ENCODE measurements at places on chromosomes 2 and 18.

- no peak for DNase-seq
Observed at GRCh38 chr2:240530181-240530580, 27.6 kb downstream of the ANKMY1 start.

DNA sequence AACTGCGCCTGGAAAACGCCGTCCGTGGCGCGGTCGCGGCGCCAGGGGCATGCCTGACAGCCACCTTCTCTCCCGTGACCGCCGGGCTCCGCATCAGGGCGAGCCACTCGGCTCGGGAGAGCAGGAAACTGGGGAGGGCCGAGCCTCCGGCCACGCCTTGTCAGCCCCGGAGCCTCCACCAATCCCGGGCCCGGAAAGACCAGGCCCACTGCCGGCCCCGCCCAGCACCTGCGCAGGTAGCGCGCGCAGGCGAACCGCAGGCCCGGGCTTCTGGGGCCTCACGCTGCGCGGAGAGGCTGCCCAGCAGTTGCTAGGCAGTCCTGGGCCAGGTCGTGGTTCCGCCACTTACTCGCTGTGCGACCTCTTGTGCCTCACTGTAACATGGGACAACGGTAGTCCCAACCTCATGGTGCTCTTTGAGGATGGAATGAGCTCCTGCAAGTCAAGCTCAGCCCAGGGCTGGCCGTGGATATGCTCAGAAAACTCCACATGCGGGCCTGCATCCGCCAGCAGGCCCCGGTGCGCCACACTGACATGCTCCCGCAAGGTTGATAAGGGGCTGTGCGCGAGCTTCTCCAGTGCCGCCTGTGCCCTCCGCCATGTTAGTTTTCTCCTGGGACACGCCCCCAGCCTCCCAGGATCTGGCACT is 97.1 kb downstream of the INHBB start:
- DNase-seq, result no peak

- DNase-seq, result no peak
Observed at GRCh38 chr18:21865043-21865442, 124.5 kb downstream of the MIB1 start.

- peak; percentile 25 for DNase-seq
Observed at GRCh38 chr2:149597668-149598326, 10.2 kb upstream of the MMADHC start.

GRCh38 chr2:222797871-222798270 is 63.0 kb upstream of the ACSL3 start:
- no peak for DNase-seq

DNA sequence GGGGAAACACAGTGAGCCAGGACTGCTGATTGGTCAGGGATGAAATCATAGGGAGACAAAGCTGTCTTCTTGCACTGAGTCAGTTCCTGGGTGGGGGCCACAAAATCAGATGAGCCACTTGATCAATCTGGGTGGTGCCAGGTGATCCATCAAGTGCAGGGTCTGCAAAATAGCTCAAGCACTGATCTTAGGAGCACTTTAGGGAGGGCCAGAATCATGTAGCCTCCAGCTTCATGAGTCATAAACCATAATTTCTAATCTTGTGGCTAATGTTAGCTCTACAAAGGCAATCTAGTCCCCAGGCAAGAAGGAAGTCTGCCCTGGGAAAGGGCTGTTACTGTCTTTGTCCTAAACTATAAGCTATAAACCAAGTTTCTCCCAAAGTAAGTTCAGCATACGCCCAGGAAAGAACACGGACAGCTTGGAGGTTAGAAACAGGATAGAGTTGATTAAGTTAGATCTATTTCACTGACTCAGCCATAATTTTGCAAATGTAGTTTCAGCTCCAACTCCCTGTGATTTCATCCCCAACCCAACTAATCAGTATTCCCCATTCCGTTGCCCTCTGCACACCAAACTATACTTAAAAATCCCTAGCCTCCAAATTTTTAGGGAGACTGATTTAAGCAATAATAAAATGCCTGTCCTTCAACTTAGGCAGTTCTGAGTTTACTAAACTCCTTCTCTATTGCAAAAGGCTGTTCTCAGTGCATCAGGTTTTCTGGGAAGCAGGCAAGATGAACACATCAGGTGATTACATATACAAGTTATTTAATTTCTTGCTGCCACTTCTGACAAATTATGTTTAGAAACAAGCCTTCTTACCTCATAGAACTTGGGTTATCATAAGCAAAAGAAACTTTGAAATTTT is 226.9 kb upstream of the SPOPL start:
- no peak for DNase-seq

DNA sequence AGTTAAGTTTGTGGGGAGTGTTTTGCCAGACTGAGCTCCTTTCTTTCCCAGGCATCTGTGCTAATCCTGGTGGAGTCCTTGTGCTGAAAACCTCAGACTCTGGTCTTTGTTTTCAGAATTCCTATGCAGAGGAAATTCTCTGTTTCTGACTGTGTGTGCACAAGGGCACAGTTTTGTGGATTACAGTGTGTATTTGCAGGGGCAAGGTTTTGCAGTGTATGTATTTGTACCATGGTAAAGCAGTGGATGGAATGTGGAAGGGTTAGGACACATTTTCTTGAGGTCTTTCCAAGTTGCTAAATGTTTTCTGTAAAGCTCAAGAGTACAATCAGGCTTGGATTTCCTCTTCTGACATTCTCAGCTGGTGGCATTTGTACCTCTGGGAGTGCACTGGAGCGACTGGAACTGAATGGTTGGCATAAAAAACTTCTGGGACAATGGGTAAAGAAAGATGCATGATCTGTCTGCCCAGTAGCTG is 139.5 kb upstream of the RND3 start:
- no peak for DNase-seq

DNA sequence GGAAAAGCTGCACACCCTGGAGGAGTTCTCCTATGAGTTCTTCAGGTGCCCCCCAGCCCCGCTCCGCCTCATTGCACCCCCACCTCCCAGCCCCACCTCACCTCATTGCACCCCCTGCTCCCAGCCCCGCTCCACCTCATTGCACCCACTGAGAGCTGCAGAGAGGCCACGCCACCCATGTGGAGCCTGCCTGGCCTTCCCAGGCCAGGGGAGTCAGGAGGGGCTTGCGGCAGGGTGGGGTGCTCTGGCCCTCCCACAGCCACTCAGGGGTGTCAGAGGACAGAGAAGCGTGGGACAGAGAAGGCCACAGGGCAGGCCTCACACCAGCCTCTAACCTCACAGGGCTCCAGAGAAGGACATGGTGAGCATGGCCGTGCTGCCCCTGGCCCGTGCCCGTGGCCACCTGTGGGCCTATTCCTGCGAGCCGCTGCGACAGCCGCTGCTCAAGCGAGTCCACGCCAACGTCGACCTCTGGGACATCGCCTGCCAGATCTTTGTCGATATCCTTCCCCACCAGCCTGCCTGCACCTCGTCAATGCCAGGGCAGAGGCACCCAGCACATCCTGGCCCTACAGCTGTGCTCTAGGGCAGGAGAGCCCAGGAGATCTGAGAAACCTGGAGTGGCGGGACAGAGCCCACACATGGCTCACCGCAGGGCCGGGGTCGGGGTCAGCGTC is 15.0 kb upstream of the GPR17 start:
- no peak for DNase-seq

DNA sequence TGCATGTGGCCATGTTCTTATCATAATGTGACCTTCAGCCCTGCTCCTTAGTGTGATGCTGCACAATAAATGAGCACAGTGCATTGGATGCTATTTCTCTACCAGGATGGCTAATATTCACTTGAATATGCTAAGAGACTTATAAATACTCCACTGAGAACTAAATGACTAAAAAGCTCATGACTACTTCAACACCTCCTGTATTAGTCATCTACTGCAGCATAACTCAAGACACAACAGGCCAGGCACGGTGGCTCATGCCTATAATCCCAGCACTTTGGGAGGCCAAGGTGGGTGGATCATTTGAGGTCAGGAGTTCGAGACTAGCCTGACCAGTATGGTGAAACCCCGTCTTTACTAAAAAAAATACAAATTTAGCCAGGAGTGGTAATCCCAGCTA is 213.4 kb downstream of the RND3 start:
- DNase-seq, result no peak

DNA sequence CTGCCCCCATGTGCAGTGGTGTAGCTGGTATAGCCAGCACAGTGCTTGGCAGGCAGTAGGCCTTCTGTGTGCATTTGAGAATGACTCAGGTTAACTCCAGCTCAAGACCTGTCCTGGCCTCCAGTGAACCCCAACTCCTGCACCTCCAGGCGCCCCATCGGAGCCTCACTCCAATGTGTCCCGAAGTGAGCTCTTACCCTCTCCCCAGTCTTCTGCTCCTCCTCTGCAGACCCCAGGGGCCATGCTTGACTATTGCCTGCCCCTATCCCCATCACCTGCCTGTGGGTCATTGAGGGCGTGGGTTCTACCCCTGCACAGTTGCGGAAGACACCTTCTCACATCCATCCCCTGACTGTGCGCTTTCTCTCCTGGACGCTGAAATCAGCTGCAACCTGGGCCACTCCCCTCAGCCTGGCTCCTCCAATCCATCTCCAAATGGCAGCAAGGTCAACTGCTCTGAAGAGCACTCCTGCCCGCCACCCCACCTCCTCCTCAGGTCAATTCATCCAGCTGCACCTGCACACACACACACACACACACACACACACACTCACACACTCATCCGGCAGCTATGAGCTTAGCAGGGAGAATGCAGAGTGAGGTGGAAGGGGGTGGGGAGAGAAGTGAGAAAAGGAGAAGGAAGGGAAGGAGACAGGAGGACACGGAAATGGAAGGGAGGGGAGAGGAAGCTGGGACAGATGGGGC is 130.3 kb upstream of the GLI2 start:
- peak; percentile 30 for DNase-seq

- no peak for DNase-seq
Observed at GRCh38 chr18:23397907-23398306, 55.2 kb upstream of the RIOK3 start.

- DNase-seq, result no peak
Observed at GRCh38 chr2:121478996-121479745, 51.5 kb upstream of the RNU4ATAC start.

GRCh38 chr2:32750880-32751279 is 123.0 kb downstream of the TTC27 start:
- no peak for DNase-seq

DNA sequence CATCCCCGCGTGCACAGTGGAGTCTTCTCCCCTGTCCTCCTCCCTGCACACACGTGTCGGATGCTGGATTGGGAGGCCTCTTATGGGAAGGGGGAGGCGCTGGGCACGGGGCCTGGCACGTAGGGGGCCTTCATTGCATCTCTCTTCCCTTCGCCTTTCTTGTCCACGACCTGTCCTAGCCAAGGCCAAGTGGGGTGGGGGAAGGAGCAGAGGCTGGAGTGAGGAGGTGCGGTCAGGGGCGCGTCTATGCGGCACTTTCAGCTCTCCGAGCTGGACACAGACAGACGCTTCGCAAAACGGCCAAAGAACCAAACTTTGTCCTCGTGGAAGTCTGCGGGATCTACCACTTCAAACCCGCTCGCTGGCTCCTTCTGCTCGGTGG is 13.4 kb downstream of the ALPG start:
- no peak for DNase-seq

GRCh38 chr2:202870431-202871299 is 901 bp downstream of the ICA1L start:
- peak; percentile 50 for DNase-seq

DNA sequence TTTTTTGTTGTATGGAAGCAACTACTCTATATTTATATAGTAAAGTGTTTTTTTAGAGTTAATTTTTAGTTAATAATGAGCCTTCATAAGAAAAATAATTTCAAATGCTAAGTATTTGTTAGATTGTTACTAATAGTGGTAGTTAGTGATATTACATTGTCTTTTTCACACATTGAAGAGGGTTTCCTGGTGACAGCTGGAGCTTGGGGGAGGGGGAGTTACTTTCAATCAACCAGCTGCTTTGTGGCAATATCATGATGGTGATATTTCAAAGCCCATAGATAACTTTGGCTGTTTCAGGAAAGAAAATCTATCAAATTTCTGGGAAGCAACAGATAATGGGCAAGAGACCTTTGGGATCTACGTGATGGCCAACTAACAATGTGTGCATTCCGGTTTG is 4.1 kb downstream of the RHBDD1 start:
- DNase-seq, result no peak

DNA sequence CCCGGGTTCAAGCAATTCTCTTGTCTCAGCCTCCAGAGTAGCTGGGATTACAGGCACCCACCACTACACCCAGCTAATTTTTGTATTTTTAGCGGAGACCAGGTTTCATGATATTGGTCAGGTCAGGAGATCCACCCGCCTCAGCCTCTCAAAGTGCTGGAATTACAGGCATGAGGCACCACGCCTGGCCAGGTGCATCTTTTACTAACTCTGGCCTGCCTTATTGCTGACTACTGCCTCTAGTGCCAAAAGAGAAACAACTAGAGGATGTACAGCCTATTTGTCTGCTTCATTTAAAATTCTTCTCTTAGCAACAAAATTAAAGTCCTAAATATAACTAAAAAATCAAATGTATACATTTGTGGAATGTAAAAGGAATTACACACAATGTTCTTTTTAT is 115.4 kb downstream of the BMPR2 start:
- no peak for DNase-seq

DNA sequence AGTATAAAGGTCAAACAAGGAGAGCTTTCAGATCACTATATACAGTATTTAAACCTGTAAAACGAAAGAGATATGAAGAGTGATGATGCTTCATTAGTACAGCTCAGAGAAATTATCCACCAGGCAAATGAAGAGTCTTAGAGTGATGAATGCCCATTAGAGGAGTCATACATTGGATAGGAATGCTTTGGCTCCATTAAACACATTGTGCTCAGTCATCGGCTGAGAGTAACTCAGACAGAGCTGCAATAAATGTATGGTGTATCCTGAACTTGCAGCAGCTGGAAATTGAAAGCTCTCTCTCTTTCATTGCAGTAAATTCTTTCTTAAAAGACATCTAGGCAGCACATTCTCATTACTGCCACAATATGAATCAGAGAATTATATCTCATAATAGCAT is 340.8 kb upstream of the SPHKAP start:
- no peak for DNase-seq

GRCh38 chr18:31633392-31634330 is 42.0 kb downstream of the TTR start:
- no peak for DNase-seq

GRCh38 chr2:199471443-199472057 is 13.8 kb upstream of the SATB2 start:
- DNase-seq, result no peak

DNA sequence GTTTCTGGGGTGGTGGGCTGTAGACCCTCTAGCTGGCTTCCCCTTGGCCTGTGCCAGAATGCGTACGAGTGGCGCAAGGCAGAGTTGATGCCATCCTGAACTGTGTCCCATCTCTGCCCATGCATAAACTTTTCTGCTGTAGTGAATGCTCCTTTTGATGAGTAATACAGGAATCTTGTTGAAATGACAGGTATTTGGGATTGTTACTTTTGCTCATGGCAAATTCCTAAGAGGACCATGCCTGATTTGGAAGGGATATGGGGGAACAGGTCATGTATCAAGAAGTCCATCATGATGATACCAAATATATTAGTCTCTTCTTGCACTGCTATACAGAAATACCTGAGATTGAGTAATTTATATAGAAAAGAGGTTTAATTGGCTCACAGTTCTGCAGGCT is 648.0 kb downstream of the SLC4A3 start:
- DNase-seq, result no peak

GRCh38 chr2:240603846-240604245 is 17.3 kb downstream of the CAPN10 start:
- DNase-seq, result no peak
